ENCODE measurements at places on chromosomes 13 and 19.

- H3K36me3 ChIP-seq = no peaks in the 10 kb centered on the region
- no peak for DNase-seq
- H3K4me1 ChIP-seq = no peaks in the 10 kb centered on the region
- H3K4me3 ChIP-seq = no peak overlapping the region
Observed at GRCh38 chr13:37407156-37407555, 191.4 kb downstream of the POSTN start.

- H3K27ac ChIP-seq = no peak overlapping the region
- H3K4me1 ChIP-seq = no peaks in the 10 kb centered on the region
- no peaks in the 10 kb centered on the region for H3K36me3 ChIP-seq
- no peak overlapping the region for H3K4me3 ChIP-seq
Observed at GRCh38 chr19:16673231-16673630, 12.3 kb downstream of the TMEM38A start.

DNA sequence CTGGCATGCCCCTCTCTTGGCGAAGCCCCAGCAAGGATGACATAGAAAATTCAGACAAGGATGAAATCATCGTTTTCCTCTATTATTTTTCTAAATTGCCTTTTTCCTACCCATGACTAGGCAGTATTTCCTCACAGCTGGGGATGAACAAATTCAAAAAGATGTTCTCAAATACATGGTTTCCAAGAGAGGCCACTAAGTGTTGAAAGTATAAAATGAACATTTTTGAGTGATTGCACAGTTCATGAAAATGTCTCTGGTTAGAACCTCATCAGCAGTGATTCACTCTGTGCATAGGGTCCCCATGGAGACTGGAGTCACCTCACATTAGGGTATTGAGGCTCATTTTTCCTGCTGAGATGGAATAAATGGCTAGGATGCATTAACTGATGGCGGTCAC lies 373.7 kb downstream of the DNAJC15 start:
- peaks cover 3% of the 10 kb centered on the region for H3K4me1 ChIP-seq
- no peaks in the 10 kb centered on the region for H3K36me3 ChIP-seq
- no peaks in the 10 kb centered on the region for H3K27me3 ChIP-seq

DNA sequence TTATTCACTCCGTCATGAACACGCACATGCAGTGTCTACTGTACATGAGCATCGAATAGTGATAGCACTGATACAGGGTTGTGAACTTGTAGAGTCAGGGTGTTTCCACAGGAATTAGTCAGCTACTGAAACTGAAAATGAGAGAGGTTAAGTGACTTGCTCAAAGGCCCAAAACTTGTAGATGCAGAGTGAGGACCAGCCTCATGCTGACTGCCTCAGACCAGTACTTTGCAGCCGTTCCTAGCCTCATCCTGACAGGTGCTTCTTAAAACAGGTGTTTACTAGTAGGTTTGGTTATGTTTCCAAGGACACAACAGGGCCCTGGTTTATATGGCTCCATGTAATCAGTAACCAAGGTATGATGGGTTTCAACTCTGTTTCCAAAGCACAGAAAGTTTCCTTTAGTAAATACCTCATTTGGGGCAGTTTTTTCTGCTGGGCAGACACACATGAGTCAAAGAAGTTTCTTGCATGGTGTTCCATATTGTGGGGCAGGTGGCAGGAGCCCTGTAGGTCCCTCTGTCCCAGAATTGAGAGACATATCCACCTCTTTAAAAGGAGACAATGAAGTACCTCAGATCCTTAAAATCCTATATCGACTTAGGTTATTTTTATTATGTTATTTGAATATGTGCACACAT lies 16.0 kb downstream of the FGF9 start:
- no peaks in the 10 kb centered on the region for H3K36me3 ChIP-seq
- peaks cover 19% of the 10 kb centered on the region for H3K27me3 ChIP-seq
- DNase-seq = no peak
- no peak overlapping the region for H3K4me3 ChIP-seq
- H3K4me1 ChIP-seq = peaks cover 5% of the 10 kb centered on the region

- H3K4me3 ChIP-seq = no peak overlapping the region
- no peaks in the 10 kb centered on the region for H3K27me3 ChIP-seq
- H3K27ac ChIP-seq = peak overlapping the region; percentile 8
- DNase-seq = peak; percentile 51
Observed at GRCh38 chr13:23673867-23674605, 103.8 kb downstream of the TNFRSF19 start.

DNA sequence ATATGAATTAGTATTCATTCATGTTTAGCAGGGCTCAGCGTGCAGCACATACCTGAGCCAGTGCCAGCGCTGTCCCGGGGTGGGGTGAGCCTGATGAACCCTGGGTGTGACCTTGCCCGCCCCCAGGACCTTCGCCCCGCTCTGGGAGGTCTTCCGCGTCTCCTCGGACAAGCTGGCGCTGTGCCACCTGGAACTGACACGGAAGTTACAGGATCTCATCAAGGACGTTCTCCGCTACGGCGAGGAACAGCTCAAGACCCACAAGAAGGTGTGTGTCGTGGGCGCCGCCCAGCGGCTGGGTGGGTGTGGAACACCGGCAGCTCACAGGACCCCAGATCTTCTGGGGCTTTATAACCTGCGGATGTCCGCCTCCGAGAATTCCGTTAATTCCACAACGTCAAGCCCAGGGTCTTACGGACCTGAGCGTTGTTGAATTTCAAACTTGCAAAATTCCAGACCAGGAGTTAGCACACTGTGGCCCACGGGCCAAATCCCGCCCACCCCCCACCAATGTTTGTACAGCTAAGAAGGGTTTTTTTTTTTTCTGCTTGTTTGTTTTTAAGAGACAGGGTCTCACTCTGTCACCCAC lies 15.4 kb downstream of the FCHO1 start:
- peaks cover 3% of the 10 kb centered on the region for H3K27me3 ChIP-seq
- H3K4me3 ChIP-seq = peak overlapping the region; percentile 26
- H3K4me1 ChIP-seq = peaks cover 8% of the 10 kb centered on the region
- no peak overlapping the region for H3K27ac ChIP-seq

DNA sequence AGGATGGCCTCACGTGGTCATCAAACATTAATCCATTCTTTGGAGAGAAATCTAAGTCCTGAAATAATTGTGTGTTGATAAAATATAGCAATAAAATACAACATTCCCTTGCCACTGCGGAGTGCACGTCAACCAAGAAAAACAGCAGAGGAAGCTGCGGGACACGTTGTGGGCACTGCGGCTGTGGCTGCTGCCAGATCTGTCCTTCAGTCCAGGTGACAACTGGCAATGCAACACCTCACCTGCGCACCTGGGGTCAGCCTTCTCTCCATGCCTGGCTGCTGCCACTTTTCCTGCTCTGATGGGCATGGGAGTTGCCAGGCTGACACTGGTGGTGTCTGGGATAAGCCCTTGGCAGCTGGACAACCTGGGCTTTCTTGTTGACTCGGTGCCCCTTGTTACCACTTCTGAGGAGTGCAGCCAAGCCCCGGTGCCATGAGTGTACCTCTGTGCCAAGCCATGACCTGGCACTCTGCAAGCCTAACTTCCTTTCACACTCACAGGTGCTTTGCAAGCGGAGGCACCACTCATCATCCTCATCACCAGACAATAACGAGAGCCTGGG lies 251.6 kb upstream of the TSHZ3 start:
- no peak overlapping the region for H3K27ac ChIP-seq
- no peak for DNase-seq
- H3K4me1 ChIP-seq = no peaks in the 10 kb centered on the region
- H3K27me3 ChIP-seq = peaks cover 4% of the 10 kb centered on the region

DNA sequence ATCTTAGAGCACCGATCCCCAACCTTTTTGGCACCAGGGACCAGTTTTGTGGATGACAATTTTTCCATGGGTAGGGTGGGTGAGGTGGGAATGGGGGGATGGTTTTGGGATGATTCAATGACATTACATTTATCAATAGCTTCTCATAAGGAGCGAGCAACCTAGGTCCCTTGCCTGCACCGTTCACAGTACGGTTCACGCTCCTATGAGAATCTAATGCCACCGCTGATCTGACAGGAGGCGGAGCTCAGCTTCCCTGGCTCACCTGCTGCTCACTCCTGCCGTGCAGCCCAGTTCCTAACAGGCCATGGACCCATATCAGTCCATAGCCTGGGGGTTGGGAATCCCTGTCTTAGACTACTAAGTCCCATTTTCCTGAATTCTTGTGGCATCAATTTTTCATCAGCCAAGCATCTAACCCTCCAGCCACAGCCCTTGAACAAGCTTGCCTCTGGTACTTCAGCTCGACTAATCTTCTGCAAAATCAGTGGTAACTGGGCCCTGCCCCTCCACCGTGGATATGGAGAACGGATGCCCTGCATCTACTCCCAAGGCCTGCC lies 37.0 kb upstream of the MAP3K10 start:
- H3K4me3 ChIP-seq = no peak overlapping the region
- H3K27me3 ChIP-seq = no peaks in the 10 kb centered on the region
- no peaks in the 10 kb centered on the region for H3K36me3 ChIP-seq
- no peaks in the 10 kb centered on the region for H3K4me1 ChIP-seq
- DNase-seq = no peak
- no peak overlapping the region for H3K27ac ChIP-seq

- DNase-seq = no peak
- no peak overlapping the region for H3K4me3 ChIP-seq
- H3K4me1 ChIP-seq = peaks cover 31% of the 10 kb centered on the region
- H3K27ac ChIP-seq = no peak overlapping the region
- H3K27me3 ChIP-seq = peaks cover 96% of the 10 kb centered on the region
Observed at GRCh38 chr13:99960663-99961311, 10.8 kb downstream of the ZIC5 start.

DNA sequence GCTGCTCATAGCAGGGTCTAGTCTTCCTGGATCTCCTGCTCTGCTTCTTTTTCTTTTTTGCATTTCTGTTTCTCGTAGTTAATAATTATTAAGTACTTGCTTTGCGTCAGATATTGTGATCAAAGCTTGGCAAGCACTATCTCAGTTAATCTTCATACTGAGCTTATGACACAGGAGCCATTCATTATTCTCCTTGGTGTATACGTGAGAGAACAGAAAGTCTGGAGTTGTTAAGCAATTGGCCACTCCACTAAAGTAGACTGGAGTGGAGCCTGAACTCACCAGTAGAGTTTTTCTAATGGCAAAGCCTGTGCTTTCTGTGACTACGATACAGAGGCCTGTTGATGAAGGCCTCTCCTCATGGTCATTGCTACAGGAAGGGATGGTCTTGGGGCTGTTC lies 285.9 kb downstream of the RFC3 start:
- H3K27ac ChIP-seq = no peak overlapping the region
- H3K4me3 ChIP-seq = no peak overlapping the region
- no peaks in the 10 kb centered on the region for H3K27me3 ChIP-seq
- H3K4me1 ChIP-seq = no peaks in the 10 kb centered on the region

- H3K4me3 ChIP-seq = no peak overlapping the region
- no peak overlapping the region for H3K27ac ChIP-seq
- no peak for DNase-seq
- no peaks in the 10 kb centered on the region for H3K36me3 ChIP-seq
Observed at GRCh38 chr13:52832313-52832712, 16.1 kb downstream of the PCDH8 start.

DNA sequence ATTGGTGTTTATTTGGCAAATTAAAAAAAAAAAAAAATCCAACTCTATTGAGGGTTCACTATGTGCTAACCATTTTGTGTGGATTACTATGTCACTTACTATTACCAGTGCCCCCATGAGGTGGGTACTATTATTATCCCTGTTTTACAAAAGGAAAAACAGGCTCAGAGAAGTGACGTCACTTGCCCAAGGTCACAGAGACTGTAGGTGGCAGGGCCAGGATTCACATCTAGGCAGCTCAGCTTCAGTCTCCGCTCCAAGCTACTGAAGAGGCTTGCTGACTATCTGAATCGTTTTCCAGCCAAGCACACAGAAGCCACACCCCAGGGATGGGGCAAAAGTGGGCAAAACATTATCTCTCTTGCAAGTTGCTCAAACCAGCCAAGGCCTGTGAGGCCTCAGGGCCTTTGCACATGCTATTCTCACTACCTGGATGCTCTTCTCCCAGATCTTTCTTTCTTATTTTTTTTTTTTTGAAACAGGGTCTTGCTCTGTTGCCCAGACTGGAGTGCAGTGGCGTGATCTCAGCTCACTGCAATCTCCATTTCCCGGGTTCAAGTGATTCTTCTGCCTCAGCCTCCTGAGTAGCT lies 4.8 kb upstream of the ANGPTL8 start:
- no peak overlapping the region for H3K4me3 ChIP-seq
- peaks cover 3% of the 10 kb centered on the region for H3K4me1 ChIP-seq
- no peak for DNase-seq
- H3K36me3 ChIP-seq = peaks cover 67% of the 10 kb centered on the region
- no peak overlapping the region for H3K27ac ChIP-seq

GRCh38 chr13:28380319-28380718 lies 114.6 kb downstream of the FLT1 start:
- peaks cover 8% of the 10 kb centered on the region for H3K27me3 ChIP-seq
- no peak overlapping the region for H3K4me3 ChIP-seq
- no peak for DNase-seq
- no peak overlapping the region for H3K27ac ChIP-seq
- H3K4me1 ChIP-seq = no peaks in the 10 kb centered on the region
- H3K36me3 ChIP-seq = no peaks in the 10 kb centered on the region

- peak overlapping the region; percentile 83 for H3K27ac ChIP-seq
- DNase-seq = no peak
- no peaks in the 10 kb centered on the region for H3K27me3 ChIP-seq
- peaks cover 6% of the 10 kb centered on the region for H3K36me3 ChIP-seq
Observed at GRCh38 chr19:49362929-49363267, 682 bp upstream of the TEAD2 start.

DNA sequence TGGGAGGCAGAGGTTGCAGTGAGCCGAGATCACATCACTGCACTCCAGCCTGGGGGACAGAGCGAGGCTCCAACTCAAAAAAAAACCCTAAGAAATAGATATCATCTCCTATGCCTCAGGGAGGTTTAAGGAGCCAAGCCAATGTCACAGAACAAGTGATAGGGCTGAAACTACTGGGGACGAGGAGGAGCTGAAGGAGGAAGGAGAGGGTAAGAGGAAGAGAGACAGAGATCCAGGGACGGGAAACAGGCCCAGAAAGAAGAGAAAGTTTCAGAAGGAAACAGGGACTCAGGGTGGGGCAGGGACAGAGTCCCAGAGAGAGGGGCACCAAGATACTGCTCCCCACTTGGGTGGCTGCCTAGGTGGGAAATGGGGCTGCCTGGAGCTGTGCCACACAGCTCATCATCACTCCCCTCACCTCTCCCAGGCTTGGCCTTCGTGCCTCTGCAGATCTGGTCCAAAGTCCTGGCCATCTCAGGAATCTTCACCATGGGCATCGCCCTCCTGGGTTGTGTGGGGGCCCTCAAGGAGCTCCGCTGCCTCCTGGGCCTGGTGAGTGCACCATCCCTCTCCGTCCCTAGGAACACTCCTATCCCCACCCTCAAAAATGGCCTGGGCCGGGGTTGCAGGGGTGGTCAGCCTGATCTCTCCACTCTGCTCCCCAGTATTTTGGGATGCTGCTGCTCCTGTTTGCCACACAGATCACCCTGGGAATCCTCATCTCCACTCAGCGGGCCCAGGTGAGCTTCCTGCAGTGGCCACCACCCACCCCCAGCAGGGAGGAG lies 1.5 kb downstream of the CD37 start:
- no peak overlapping the region for H3K27ac ChIP-seq
- peaks cover 12% of the 10 kb centered on the region for H3K4me1 ChIP-seq
- no peak for DNase-seq
- peaks cover 10% of the 10 kb centered on the region for H3K36me3 ChIP-seq
- H3K27me3 ChIP-seq = peaks cover 13% of the 10 kb centered on the region
